Fibroblast of skin of right biceps (primary cell): ENCODE measurements at places on chromosomes 7 and 10.

DNA sequence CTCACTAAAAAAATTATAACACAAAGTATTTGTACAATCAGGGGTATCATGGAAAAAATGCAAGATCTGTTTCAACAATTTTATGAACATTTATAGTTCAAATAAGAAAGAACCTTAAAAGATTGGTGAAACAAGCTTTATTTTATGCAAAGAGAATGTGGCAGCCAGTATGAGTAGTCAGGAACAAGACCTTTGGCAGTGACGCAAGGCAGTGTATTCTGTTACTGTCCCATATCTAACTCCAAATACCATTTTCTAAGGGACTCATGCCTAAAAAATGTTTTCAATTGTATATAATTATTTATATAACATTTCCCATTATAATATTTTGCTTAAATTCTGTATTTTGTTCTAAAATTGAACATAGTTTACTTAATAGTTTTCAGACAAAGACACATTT, 19.1 kb upstream of the FAM53B start:
- no peak for DNase-seq

DNA sequence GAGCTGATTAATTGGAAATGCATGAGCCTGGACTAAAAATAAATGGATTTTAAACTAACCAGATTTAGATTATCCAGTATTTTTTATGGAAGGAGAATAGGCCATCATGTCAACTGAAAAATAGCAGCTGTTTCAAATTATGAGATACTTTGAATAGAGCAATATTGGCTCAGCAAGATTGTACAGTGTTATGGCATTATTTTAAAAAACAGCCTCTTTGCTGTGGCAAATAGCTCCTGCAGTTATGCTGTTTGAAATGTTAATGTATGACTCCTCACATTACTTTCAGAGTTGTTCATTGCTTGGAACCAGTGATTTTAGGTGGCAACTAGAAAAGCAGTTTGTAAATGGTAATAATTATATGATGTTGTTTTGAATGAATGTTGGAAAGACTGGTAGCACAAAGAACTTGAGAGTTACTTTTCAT, 244.5 kb downstream of the KIAA1217 start:
- DNase-seq: peak; percentile 80

DNA sequence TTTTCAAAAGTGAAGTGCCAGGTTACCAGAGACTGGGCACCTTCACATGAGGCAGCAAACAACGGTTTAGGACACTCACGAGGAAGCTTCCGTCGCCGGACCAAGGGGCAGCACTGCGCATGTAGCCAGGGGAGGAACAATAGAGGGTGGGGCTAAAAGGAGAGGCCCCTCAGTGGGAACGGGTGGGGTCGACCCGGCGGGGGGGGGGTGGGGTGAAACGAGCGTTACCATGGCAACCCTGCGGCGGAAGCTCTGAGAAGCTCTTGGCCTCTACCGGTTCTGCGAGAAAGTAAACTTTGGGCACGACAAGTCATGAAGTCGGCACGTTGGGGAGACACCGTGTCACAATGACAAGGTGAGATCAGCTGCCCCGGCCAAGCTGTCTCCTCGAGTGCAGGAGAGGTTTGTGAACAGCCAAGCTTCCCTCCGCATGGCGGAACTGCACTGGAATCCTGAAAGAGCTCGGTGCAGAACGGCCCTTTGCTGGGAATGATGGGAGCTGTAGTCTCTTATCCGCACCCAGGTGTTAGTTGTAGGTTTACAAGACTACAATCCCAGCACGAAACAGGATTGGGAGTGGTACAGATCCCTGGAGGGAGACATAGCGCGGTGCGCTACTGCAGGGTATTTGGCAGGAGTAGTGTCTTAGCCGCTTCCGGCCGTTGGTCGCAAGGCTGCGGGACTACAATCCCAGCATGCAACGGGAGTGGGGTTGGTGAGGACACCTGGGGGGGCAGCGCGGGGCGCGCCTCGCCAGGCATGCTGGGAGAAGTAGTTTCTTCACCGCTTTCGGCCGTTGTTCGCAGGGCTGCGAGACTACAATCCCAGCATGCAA, 72.8 kb upstream of the ZNF722 start:
- no peak for DNase-seq

GRCh38 chr10:91909117-91909677, at the start of gene FGFBP3:
FGFBP3 (minus strand) TSS chr10:91909486; CDS start chr10:91908969, 517 bp downstream.
- DNase-seq: peak; percentile 44

GRCh38 chr7:132446260-132446659, 130.0 kb downstream of the PLXNA4 start:
- DNase-seq: no peak

DNA sequence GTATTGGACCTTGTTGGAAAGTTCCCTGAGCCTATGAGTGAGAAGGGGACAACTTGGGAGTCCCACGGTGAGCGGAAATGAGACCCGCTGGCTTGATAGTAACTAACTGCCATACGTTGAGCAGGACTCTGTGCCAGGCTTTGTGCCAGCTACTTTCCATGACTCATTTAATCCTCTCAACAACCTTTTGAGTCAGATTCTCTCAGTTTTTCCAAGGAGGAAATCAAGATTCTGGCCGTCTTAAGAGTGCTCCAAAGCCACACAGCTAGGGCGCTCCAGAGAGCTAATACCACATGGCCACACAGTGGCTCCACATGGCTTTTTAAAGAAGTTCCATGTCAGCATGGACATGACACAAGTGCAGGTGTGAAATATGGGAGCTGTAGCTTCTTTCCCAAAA, 55.7 kb downstream of the NOD1 start:
- peak; percentile 42 for DNase-seq

DNA sequence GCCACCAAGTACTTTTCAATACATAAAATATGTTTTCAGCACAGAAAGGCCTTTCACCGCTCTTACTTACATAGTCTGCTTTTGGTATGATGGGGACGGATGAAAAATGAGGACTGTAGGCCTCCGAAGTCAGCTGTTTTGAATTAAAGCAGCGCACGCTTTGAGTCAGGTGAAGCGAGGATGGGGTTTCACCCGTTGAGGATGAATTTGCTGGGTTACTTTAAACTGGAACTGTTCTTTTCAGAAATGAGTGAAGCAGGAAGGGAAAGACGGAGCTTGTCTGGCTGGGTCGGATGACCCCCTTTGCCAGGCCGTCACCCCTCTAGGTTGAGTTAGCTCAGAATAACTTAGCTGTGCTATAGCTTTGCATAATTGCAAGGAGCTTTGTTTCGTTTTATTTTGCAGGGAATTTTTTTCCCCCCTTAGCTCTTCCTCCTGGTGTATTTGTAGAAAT, 40.0 kb downstream of the CUX1 start:
- no peak for DNase-seq

DNA sequence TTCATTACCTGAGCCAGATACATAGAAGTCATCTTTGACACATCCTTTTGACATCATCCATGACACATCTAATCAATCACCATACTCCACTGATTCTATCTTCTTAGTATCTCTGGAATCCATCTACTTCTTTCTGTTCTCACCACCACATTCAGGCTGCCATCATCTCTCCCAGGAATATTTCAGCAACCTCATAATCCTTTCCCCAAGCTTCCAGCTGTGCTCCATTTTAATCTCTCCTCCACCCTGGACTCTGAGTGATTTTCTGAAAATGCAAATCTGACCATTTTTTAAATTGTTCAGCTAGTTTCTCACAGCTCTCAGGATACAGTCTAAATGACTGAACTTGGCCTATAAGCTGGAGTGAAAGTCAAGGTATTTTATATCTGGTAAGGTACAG, 2.5 kb upstream of the BTRC start:
- no peak for DNase-seq

DNA sequence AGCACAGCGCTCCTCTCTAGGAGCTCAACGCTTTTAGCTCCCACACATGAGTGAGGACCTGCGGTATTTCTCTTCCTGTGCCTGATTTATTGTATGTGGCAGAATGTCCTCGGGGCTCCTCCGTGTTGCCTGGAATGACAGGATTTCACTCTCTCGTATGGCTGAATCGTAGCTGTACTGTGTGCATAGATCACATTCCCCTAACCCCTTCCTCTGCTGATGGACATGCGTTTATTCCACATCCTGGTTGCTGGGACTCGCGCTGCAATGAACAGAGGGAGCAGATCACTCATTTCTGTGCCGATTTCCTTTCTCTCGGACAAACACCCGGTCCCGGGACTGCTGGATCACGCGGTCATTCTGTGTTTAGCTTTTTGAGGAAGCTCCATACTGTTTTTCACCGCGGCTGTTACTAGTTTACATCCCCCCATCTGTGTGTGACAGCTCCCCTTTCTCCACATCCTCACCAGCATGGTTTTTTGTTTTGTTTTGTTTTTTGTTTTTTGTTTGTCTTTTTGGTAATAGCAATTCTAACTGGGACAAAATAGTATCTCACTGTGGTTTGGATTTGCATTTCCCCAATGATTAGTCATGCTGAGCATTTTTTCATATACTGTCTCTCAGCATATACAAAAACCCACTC, 76.3 kb downstream of the FOXL3 start:
- peak; percentile 19 for DNase-seq

GRCh38 chr10:12720217-12720981, 281.1 kb downstream of the CCDC3 start:
- peak; percentile 80 for DNase-seq

- DNase-seq: no peak
Observed at GRCh38 chr7:71237945-71238344, 106.0 kb downstream of the GALNT17 start.

DNA sequence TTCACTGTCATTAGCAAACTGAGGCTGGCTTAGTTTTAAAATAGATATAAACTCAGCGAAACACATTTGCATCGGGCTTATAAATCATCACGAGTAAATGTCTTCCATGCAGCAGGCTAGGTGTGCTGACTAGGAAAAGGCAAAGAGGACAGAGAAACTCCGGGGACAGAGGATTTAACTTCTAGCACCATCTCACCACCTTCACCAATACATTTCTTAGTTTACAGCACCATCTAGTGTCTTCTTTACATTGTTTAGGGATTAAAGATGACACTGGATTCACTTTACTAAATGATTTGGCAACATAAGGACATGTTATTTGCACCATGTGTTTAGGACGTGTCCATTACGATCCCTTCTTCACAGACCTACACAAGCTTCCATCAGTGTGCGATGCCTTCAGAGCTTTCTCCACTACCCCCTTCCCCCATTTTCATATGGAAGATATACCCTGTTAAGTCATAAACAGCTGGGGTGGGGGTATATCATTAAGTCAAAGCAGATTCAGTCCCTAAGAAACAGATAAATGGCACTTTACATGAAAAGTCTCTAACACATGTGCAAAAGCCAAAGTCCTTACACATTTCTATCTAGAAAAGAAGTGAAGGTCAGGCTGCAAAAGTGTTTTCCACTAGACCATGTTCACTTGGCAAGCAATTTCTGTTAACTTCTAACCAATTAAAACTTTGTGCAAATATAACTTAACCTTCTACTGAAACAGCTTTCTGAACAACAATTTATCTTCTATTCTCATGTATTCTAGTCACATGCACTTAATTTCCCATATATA, 103.3 kb downstream of the GRB10 start:
- DNase-seq: peak; percentile 42

- peak; percentile 89 for DNase-seq
Observed at GRCh38 chr7:149261829-149262617, at the start of gene ZNF783. ZNF783 (plus strand) TSS chr7:149262196; CDS start chr7:149262334, 138 bp downstream.

DNA sequence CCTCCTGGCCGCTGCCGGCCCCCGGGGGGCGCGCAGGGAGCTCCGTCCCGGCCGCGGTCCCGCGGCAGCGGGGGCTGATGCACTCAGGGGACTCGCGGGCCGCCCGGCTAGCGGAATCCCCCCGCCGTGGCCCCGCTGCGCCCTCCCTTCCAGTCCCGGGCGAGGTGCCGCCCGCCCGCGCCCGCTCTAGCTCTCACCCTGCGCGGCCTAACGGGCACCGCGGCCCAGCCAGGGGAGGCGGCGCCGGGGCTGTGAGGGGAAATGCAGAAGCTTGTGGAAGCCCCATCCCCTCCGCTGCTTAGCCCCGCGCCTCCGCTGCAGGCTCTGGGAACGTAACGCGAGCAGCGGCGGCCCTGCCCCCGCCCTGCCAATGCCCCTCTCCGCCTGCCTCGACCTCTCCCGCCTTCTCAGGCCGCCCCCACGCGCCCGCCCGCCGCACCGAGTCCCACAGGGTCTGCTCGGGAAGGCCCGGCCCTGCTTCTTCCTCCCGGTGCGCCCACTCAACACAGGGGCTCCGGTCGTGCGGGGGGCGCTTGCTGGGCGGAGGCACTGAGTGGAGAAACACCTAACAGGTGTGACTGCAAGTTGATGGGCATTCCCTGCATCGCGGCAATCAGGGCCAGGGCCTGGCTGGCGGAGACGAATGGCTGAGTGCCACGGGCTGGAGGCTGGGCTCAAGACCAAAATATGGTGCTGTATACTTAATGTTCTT, 384 bp upstream of the TMEM229A start:
- DNase-seq: no peak

DNA sequence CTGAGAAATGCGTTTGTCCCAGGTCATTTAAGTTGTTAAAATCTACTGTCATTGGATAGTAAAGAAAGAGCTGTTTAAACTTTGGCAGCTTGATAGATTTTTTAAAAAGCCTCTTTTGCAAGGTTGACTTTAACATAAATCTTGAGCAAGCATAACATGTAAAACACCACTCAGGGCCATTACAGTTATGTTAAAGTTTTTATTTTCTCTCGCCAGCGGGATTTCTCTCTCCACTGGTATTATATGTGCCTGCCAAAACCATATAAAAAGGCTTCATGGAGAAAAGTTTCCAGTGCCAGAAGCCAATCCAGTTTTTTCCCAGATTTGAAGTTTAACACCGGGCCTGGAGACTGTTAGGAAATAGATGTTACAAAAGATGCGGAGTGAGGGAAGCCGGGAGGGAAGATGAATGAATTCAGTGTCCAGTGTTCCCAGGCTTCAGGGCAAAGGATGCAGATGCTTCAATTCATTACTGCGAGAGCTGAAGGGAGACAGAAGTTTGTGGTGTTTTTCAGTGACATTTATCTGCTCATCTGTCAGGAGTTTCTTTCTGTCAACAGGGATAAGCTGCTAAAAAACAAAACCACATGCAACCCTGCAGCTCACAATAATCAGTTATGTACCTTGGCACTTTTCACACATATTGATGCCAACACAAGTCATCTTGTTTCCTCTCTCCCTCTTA, 155.5 kb downstream of the SPAG6 start:
- DNase-seq: no peak

GRCh38 chr10:37760817-37761216, 96.6 kb downstream of the ZNF248 start:
- no peak for DNase-seq

DNA sequence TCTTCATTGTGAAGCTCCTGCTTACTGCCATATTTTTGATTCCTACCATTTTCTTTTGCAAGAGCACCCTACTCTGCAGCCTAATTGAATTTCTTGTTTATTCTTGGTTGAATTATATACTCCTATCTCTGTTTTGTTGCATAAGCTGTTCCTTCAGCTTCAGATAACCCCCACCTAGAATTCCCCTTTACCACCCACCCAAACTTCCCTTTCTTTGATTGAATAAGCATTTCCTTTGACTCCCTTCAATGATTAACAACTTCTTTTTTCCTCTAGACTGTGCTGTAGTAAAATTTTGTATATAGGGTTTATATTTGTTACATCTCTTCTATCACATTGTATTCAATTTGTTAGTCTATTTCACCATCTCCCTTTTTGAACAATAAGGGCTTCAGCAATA, 168.1 kb downstream of the GPR37 start:
- no peak for DNase-seq

- DNase-seq: no peak
Observed at GRCh38 chr10:123083811-123084210, 52.0 kb upstream of the HMX3 start.
